Thyroid gland (tissue), 4 donors: ENCODE measurements at places on chromosomes 12 and 14. TPM values are rescaled to one million over a fixed set of nuclear protein-coding genes. Genes with fewer than 3 reads are reported as not detected.

GRCh38 chr12:63940310-63941005 is 96.0 kb downstream of the SRGAP1 start:
- no peaks in the 10 kb centered on the region for H3K27me3 ChIP-seq
- H3K27ac ChIP-seq, result no peak overlapping the region
- H3K4me3 ChIP-seq, result no peak overlapping the region
- H3K36me3 ChIP-seq, result no peaks in the 10 kb centered on the region

- no peaks in the 10 kb centered on the region for H3K27me3 ChIP-seq
- H3K27ac ChIP-seq, result no peak overlapping the region
- DNase-seq, result no peak
- H3K4me1 ChIP-seq, result no peaks in the 10 kb centered on the region
- H3K4me3 ChIP-seq, result no peak overlapping the region
- no peaks in the 10 kb centered on the region for H3K36me3 ChIP-seq
Measured at GRCh38 chr12:67786086-67786485, 137.5 kb downstream of the DYRK2 start.

DNA sequence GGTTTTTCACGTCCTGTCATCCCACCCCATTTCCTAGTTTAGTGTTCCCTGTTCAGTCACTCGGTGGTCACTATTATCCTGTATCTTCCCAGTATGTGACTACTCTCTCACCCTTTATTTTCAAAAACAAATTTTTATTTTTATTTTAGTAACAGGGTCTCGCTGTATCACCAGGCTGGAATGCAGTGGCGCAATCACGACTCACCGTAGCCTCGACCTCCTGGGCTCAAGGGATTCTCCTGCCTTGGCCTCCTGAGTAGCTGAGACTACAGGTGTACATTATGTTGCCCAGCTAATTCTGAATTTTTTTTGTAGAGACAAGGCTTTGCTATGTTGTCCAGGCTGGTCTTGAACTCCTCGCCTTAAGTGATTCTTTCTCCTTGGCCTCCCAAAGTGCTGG is 20.1 kb upstream of the PRICKLE1 start:
- no peaks in the 10 kb centered on the region for H3K4me1 ChIP-seq
- DNase-seq, result no peak
- no peaks in the 10 kb centered on the region for H3K36me3 ChIP-seq

DNA sequence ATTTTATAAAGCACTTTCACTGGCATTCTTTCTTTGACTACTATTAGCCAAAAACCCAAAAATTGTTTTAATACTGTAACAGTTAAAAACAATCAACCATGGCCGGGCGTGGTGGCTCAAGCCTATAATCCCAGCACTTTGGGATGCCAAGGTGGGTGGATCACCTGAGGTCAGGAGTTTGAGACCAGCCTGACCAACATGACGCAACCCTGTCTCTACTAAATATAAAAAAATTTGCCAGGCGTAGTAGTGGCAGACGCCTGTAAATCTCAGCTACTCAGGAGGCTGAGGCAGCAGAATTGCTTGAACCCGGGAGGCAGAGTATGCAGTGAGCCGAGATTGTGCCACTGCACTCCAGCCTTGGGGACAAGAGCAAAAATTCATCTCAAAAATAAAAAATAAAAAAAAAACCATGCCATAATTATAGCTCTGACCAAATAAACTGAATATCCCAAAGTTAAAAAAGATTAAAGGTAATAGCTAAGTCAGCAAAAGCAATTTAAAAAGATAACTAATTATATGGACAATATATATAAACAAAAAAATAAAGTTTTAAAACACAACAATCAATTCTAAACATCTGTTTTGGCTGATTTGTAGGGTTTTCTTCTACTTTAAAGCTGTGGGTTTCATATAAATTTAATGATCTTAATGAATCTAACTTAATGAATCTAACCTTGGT is 10.0 kb downstream of the SINHCAF start:
- peaks cover 6% of the 10 kb centered on the region for H3K4me1 ChIP-seq
- no peaks in the 10 kb centered on the region for H3K27me3 ChIP-seq
- H3K36me3 ChIP-seq, result no peaks in the 10 kb centered on the region
- H3K27ac ChIP-seq, result no peak overlapping the region
- DNase-seq, result no peak

DNA sequence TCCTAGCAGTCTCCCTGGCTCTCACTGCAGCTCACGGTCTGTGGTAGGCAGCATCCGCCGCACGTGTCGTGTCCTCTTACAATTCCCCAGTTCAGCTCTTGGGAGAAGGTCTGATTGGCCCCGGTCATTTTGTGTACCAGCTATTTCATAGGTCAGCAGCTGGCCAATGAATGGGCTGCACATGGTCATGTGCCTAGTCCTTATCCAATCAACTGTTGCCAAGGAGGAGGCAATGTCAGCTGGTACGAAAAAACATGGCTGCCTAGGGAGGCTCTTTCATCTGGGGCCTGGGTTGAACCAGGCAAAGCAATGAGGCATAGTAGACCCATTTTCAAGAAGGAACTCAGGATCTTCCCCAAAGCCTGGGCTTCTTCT is 46.1 kb downstream of the RNFT2 start:
- no peaks in the 10 kb centered on the region for H3K27me3 ChIP-seq
- no peak overlapping the region for H3K27ac ChIP-seq
- no peak overlapping the region for H3K4me3 ChIP-seq
- no peaks in the 10 kb centered on the region for H3K36me3 ChIP-seq

- H3K36me3 ChIP-seq, result no peaks in the 10 kb centered on the region
- H3K27me3 ChIP-seq, result no peaks in the 10 kb centered on the region
- H3K4me1 ChIP-seq, result peaks cover 20% of the 10 kb centered on the region
- H3K4me3 ChIP-seq, result no peak overlapping the region
- H3K27ac ChIP-seq, result no peak overlapping the region
- DNase-seq, result no peak
Measured at GRCh38 chr12:116431677-116432300, 127.4 kb upstream of the MAP1LC3B2 start.

GRCh38 chr12:120453977-120454376 is 7.7 kb downstream of the GATC start:
- H3K4me1 ChIP-seq, result no peaks in the 10 kb centered on the region
- no peak for DNase-seq
- H3K27ac ChIP-seq, result no peak overlapping the region

DNA sequence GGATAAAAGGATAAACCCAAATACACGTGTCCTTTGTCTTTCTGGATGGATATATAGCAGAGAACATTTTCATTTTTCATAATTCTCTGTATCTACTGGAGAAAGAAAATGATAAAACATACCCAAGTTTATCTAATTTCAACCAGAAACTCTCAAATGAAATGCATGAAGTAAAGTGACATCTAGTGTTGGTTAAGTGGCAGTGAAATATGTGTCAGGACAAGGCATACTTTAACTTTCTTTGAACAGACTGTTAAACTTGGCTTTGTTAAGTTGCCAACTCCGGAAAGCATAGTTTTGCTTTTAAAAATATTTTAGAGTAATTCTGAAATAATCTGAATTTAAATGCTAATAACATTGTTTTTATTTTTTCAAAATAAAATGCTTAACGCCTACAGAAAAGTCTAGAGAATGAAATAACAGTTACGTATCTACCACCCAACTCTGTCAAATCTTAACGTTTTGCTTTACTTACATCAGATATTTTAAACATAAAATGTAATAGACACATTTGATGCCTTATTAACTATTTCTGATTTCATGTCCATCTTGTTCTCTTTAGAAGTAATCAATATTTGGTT is 25.2 kb upstream of the NTN4 start:
- H3K4me1 ChIP-seq, result no peaks in the 10 kb centered on the region
- H3K27me3 ChIP-seq, result no peaks in the 10 kb centered on the region
- no peaks in the 10 kb centered on the region for H3K36me3 ChIP-seq
- DNase-seq, result no peak
- H3K4me3 ChIP-seq, result no peak overlapping the region
- H3K27ac ChIP-seq, result no peak overlapping the region

DNA sequence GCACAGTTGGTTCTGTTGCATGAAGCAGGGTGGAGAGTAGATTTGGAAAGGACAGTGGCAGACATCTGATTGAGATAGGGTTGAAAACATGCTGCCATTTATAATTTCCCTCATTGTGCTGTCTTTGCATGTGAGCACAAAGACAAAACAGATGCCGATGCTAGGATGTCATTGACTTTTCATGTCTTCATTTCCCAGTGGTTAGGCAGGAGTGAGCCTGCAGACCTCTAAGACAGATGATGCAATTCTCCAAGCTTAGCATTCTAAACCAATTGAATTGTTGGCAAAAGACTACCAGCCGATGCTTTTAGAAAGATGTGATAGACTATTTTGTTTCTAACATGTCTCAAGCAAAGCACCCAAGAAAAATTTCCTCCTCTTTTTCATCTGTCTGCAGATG is 37.1 kb upstream of the PELI2 start:
- H3K4me3 ChIP-seq, result no peak overlapping the region
- no peaks in the 10 kb centered on the region for H3K36me3 ChIP-seq
- H3K4me1 ChIP-seq, result no peaks in the 10 kb centered on the region
- no peaks in the 10 kb centered on the region for H3K27me3 ChIP-seq
- no peak for DNase-seq

DNA sequence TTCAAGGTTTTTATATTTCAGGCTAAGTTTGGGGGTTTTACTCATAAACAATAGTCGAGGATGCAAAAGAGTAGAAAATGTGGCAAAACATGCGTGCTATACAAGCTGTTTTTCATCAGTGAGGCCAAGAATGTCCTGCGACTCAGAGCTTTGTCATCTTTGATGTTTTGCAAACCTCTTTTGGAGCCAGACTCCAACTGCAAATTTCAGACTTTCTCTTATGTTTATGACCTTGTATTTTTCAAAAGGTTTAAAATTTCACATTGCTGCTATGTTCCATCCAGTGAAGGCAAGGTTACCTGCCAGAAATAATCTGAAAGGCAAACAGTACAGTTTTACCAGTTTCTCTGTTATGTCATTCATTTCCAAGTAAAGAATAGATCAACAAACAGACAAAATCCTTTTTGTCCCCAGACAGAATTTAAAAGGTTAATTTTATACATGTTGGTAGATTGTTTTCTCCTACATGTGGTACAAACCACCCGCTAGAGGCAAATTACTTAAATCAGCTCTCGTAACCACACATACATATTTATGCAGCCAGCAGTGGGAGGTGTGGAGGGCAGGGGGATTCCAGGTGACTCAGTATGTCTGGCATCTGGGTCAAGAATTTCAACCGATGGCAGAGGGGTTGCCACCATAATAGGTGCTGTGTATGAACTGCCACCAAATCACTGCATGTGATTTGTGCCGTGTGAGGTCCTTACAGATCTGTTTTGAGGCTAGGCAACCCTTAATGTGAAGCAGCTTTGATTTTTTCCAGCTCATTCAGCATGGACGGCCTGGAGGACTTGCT is 119.8 kb upstream of the CPM start:
- no peaks in the 10 kb centered on the region for H3K4me1 ChIP-seq
- H3K27me3 ChIP-seq, result no peaks in the 10 kb centered on the region
- no peak overlapping the region for H3K27ac ChIP-seq
- no peak for DNase-seq

- no peak overlapping the region for H3K4me3 ChIP-seq
- peaks cover 25% of the 10 kb centered on the region for H3K4me1 ChIP-seq
- DNase-seq, result no peak
- no peaks in the 10 kb centered on the region for H3K27me3 ChIP-seq
- H3K36me3 ChIP-seq, result no peaks in the 10 kb centered on the region
Measured at GRCh38 chr14:95313190-95313589, 6.5 kb downstream of the CLMN start.

DNA sequence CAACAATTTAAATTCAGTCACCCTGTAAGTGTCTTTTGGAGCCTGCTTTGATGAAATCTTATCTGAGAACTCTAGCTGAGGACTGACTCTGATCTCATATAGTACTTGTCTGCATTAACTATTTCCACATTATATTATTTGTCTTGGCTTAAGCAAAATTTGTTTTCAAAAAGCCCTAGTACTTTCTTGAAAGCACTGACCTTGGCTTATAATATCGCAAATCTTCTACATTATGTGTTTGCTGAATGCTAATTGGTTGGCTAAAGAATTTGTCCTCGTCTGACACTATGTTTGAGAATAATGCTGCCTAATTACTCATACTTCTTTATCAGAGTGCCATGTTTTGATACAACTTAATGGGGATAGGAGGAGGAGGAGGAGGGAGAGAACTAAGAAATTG is 46.9 kb upstream of the FLRT2 start:
- DNase-seq, result no peak
- H3K27me3 ChIP-seq, result no peaks in the 10 kb centered on the region
- no peak overlapping the region for H3K27ac ChIP-seq
- H3K36me3 ChIP-seq, result no peaks in the 10 kb centered on the region

DNA sequence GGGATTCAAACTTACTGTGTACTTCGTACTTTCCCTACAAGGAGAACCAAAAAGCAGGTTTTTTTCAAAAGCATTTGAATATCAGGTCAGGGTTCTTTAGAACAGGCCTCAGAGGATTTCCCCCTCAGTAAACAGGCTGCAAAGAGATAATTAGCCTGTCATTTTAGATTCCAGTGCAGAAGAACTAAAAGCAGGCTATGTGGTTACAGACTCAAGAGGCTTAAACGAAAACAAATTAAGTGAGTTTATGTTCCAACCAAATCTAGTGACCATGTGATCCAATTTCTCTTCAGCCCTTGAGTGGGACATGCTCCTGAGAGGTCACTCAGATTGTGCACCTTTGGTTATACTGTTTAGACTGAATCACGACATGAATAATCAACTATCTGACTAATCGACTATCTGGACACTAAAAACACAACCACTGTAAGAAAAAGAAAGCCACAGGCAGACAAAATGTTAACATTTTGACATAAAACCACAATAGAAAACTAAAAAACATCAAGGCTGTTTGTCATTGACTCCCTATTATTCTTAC is 4.5 kb downstream of the TMED8 start:
- DNase-seq, result peak; percentile 5
- peak overlapping the region; percentile 64 for H3K27ac ChIP-seq
- H3K36me3 ChIP-seq, result no peaks in the 10 kb centered on the region
- H3K4me3 ChIP-seq, result no peak overlapping the region
- H3K4me1 ChIP-seq, result peaks cover 31% of the 10 kb centered on the region

GRCh38 chr12:112107306-112108201 is 1.0 kb downstream of the NAA25 start:
- DNase-seq, result peak; percentile 31
- peak overlapping the region; percentile 97 for H3K27ac ChIP-seq
- H3K4me1 ChIP-seq, result peaks cover 17% of the 10 kb centered on the region
- no peaks in the 10 kb centered on the region for H3K36me3 ChIP-seq
- no peaks in the 10 kb centered on the region for H3K27me3 ChIP-seq

DNA sequence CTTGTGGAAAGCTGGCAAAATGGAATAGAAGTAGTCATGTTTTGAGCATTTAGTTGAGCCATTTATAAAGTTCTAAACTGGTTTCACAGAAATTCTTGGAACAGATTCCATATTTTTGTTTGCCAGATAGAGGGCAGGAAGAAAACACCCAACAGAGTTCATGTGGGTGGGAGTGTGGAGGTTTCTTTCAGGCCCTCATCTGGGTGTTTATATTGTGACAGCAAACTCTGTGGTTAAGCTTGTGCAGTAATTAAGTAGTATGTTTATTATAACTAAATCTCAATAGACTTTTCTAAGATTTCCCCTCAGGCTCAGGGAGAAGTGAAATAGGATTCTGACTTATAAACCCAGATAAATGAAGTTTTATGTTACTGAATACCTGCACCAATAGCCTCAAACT is 57.4 kb downstream of the SPPL3 start:
- H3K4me3 ChIP-seq, result no peak overlapping the region
- H3K27me3 ChIP-seq, result no peaks in the 10 kb centered on the region
- H3K4me1 ChIP-seq, result peaks cover 46% of the 10 kb centered on the region
- no peaks in the 10 kb centered on the region for H3K36me3 ChIP-seq

- no peaks in the 10 kb centered on the region for H3K36me3 ChIP-seq
- DNase-seq, result no peak
- H3K27ac ChIP-seq, result no peak overlapping the region
- no peaks in the 10 kb centered on the region for H3K27me3 ChIP-seq
Measured at GRCh38 chr14:101294136-101294535, 267.2 kb upstream of the DIO3 start.

Gene GDF3
- not detected for total RNA-seq

Gene STXBP6
- total RNA-seq, result 67.5 TPM

Gene NPFF
- not detected for total RNA-seq

Gene USP44
- 9.1 TPM for total RNA-seq

Gene RPS26
- 1,193 TPM for total RNA-seq

Gene KIF26A
- total RNA-seq, result 3.3 TPM

Gene PCED1B
- 1.5 TPM for total RNA-seq
